ENCODE measurements at places on chromosomes 5 and 9.
A peak's percentile ranks its signal among the peaks of the same experiment; 100 is the strongest.

GRCh38 chr5:128341056-128341455, 197.0 kb downstream of the FBN2 start:
- no peak for DNase-seq

- DNase-seq = peak; percentile 86
Measured at GRCh38 chr5:150397146-150397781, 15.4 kb downstream of the CD74 start.

- no peak for DNase-seq
Measured at GRCh38 chr5:1122511-1123294, 10.8 kb upstream of the SLC12A7 start.

DNA sequence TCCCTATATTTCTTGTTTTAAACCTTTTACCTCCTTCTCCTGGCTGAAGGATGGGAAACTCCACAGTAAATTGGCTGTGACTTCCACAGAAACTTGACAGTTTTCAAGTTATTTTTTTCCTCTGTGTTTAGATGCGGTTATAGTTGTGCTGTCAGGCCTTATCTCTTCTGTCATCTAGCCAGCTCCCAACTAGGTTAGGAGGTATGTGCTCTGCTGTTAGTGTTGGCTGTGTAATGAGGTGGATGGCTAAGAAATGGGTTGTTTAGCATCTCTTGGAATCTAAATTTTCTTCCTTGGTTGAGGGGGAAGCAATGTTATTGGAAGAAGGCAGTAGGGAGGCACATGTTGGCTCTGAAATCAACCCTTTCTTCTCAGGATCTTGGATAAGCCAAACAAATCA, 149.9 kb upstream of the RUSC2 start:
- peak; percentile 25 for DNase-seq

GRCh38 chr5:77640589-77641396, 2.3 kb upstream of the OTP start:
- no peak for DNase-seq

DNA sequence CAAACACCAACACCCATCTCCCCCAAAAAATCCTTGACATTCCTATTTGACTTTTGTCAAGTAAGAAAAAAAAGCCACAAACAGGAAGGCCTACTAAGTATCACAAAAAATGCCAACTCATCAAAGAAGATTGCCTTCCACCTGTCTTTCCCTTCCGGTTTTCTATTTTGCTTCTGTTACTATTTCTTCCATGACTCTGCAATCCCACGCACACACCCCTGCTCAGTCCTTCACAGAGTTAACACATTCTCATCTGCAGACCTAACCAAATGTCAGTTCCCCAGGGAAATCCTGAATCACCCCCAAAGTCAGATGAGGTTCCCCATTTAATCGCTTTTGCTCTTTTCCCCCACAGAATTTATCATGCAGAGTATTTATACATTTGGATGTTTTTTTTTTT, 15.1 kb downstream of the LPAR1 start:
- no peak for DNase-seq

DNA sequence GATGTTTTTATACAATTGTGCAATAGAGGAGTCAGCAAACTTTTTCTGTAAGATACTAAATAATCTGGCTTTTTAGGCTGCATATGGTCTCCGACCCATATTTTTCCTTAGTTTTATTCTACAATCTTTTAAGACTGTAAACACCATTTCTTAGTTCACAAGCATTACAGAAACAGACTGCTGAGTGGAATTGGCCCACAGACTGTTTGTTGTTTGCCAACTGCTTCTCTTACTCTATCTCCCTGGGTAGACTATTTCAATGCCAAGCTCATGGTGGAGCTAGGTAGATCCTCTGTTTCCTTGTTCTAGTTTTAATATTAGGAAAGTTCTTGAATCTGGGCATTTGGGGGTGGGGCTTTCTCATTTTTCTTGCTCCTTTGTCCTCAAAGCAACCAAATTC, 857.6 kb downstream of the TLE1 start:
- DNase-seq = no peak

GRCh38 chr9:75658301-75658905, 232.1 kb upstream of the PCSK5 start:
- peak; percentile 45 for DNase-seq

All from IMR-90 (cell line).